H9 (cell line): ENCODE measurements at places on chromosomes 16 and 17. TPM values are rescaled to one million over a fixed set of nuclear protein-coding genes. Genes with fewer than 3 reads are reported as not detected.
A peak's percentile ranks its signal among the peaks of the same experiment; 100 is the strongest.

GRCh38 chr17:66466840-66467367 is 164.5 kb downstream of the PRKCA start:
- DNase-seq: peak; percentile 23

DNA sequence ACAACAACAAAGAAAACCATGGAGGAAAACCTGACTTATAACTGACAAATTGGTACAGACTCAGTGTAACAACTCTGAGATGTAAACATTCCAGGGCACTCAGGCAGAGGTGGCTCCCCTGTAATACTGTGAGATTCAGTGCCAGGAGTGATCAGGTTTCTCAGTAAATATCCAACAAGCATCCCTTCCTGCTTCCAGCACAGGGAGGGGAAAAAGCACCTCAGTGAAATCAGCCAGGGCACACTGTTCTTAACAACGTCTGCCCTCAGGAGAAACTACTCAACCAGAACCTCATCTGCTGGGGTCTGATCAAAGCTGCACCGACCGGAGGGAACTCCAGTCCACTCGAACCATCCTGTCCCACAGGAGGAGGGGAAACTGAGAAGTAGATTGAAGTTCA is 52.3 kb downstream of the AMFR start:
- no peak for DNase-seq

DNA sequence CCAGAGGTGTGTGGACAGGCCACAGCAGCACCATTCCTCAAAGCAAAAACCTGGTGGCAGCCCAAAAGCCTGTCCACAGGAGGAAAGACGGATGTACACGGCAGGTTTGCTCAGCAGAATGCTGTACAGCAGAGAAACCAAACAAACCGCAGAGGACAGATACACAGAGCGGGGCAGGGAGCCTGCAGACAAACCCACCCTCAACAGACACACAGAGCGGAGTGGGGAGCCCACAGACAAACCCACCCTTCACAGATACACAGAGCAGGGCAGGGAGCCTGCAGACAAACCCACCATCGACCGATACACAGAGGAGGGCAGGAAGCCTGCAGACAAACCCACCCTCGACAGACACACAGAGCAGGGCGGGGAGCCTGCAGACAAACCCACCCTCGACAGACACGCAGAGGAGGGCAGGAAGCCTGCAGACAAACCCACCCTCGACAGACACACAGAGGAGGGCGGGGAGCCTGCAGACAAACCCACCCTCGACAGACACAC is 53.0 kb upstream of the METRNL start:
- no peak for DNase-seq

- peak; percentile 57 for DNase-seq
Observed at GRCh38 chr17:81337476-81337879, 42.4 kb upstream of the SLC38A10 start.

DNA sequence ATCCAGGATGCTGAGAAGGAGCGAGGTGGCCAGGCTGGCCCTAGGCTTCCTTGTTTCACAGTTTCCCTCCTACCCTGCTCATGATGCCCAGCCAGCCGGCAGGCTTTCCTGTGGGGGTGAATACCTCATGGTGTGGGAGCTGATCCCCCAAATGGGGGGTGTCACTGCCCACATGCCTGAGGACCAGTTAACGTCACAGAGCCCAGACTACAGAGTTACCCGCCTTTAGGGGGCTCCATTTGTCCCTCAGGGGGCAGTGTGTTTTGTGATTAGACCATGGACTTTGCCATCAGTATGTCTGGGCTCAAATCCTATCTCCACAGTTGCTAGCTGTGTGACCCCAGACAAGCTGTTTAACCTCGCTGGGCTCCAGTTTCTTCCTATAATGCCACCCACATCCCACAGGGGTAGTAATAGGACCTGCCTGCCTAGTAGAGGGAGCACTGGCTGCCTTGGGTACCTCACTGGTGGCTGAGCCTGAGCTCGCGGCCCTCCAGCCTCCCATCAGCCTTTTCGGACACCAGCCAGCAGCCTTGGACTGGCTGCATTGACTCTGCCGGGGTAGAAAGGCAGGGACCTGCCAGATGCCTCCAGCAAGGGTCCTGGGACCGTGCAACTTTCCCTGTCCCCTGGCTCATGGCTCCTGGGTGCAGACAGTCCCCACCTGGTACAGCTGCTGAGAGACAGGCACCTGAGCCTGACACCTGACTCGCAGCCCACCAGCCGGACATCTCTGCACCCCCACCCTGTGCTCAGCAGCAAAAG is 87.5 kb upstream of the GSE1 start:
- DNase-seq: no peak

DNA sequence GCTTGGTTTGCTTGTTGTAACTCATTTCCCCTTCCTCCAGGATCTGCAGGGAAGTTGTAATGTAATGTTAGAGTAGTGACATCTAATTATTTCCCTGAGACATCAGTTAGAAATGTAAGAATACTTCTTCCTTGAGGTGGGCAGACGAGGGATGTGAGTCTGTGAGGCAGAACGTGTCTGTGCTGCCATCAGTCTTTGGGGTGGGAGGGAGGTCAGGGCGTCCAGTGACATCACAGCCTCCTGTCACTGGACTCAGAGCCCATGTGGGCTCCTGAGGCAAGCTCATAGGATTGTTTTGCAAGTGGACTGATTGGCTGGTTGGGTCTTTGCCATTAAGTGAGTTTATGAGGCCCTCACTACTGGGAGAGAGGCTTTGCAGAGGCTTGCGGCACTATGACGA is 188.8 kb downstream of the CCDC182 start:
- DNase-seq: no peak

GRCh38 chr17:63203652-63204051 is 237.6 kb downstream of the TANC2 start:
- DNase-seq: no peak

Gene PITPNM3
- 2.7 and 3.4 TPM in 2 replicates for total RNA-seq

Gene CDRT15
- not detected in 2 replicates for total RNA-seq

Gene BTBD17
- 0.31 and 0.33 TPM in 2 replicates for total RNA-seq

Gene SLC47A2
- not detected in 2 replicates for total RNA-seq

DNA sequence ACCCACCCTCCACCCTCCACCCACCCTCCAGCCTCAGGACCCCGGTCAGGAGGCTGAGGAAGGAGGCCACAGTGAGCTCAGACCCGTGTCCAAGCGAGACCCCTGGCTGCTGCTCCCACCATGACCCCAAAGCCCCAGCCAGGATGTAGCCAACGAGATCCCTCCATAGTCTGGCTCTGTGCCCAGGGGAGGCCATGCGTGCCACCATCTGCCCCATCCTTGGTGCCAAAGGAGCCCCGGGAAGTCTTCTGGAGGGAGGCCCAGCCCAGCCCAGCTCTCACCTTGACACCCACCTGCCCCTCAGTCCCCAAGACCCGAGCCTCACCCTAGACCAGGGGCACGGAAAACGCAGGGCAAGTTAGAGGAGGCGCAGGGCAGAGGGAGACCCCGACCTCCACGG is 34.2 kb downstream of the PIEZO1 start:
- no peak for DNase-seq

Gene UTS2R
- 0.75 and 0.94 TPM in 2 replicates for total RNA-seq

Gene CD300LB
- not detected in 2 replicates for total RNA-seq

DNA sequence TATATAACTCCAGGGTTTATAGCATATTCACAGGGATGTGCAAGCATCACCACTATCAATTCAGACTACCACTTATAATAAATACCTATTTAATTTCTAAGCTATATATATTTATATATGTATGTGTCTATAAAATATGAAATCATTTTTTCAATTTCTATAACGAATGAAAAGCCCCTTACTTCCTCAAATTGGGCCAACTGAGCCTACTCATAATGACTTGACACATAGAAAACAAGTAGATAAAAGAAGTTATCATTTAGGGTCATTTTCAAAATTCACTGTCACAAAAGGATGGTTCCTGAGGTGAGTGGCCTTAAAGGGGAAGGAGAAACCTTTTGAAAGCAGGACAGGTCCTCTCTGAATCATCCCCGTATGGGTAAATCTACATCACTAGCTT is 114.1 kb downstream of the ADCY9 start:
- no peak for DNase-seq

Gene CTRB1
- not detected in 2 replicates for total RNA-seq

DNA sequence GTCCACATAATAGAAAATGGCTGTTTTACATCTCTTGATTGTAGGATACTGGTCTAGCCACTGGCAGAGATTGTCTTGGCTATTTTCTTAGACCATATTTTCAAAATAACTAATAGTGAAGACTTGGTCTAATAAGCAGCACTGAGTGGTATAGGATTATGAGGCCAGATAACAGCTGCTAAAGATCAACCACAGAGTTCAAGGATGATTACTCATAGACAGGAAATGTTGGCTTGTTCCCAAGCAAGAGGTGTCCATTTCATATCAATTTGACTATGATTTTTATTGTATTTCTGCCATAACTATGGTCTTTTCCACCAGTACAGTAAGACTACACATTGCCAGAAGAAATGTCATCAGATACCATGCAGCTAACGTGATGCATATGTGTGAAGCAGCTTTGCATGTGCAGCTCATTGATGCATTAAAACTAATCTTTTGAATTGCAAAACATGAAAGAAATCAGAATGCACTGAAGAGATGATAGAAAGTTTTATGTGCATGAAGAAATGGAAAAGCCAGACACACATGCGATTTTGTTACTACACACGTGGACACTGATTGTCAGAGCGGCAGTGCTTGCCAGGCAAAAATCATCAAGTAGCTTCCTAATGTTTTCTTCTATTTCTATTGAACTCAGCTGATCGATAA is 693.3 kb downstream of the CDH11 start:
- DNase-seq: no peak

Gene CDC27
- 71.9 and 82.5 TPM in 2 replicates for total RNA-seq

- DNase-seq: no peak
Observed at GRCh38 chr17:12769981-12770380, 19.3 kb upstream of the ARHGAP44 start.

DNA sequence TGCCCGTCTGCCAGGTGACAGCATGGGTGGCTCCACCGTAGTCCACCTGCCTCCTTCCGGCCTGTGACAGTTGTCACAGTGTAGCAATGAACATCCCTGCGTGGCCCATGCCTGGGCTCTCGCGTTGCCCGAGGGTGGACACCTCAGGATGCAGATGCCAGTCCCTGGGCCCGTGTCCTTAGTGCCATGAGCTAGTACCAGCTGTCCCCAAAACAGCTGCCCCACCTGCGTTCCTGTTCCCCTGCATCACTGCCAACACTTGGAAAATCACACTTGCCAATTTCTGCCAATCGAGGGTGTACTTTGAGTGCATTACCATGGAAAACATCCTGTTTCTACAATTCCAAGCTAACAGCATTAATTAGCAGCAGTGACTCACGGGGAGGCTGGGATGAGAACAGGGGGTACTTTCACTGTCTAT is 9.0 kb upstream of the C16orf95 start:
- no peak for DNase-seq

DNA sequence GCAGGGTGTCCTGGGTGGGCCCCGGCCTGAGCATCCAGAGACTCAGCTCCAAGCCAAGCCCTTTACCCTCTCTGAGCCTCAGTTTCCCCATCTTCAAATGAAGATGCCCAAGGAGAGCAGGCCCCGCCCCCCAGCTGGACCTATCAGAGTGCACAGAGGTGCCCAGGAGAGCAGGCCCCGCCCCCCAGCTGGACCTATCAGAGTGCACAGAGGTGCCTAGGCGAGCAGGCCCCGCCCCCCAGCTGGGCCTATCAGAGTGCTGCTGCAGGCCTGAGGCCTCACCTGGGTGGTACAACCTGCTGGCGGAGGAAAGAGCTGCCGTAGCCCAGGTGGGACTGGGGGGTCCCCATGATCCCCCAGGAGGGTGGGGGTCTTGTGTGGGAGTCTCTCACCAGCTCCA is 3.4 kb upstream of the SSTR5 start:
- DNase-seq: no peak

DNA sequence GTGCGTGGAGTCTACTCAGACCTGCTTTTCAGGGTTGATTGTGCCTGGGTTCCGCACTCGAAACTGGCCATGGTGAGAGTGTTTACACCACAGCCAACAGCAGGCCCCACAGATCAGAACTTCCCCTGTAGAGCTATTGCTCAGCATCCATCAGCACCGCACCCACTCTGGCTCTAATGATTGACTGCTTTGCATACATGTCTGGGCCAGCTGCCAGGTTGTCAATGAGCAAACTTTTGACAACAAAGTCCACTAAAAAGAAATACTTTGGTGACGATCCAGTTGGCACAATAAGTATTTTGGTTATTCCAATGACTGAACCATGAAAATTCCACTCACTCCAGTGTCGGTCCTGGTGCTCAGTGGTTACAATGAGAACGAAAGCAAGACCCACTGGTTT is 190.7 kb downstream of the FOXL1 start:
- DNase-seq: no peak

GRCh38 chr17:1969712-1970111 is 55.4 kb downstream of the RTN4RL1 start:
- DNase-seq: no peak

- peak; percentile 88 for DNase-seq
Observed at GRCh38 chr17:74770498-74771318, 5.4 kb downstream of the NAT9 start.

Gene MYH10
- 251 and 256 TPM in 2 replicates for total RNA-seq

DNA sequence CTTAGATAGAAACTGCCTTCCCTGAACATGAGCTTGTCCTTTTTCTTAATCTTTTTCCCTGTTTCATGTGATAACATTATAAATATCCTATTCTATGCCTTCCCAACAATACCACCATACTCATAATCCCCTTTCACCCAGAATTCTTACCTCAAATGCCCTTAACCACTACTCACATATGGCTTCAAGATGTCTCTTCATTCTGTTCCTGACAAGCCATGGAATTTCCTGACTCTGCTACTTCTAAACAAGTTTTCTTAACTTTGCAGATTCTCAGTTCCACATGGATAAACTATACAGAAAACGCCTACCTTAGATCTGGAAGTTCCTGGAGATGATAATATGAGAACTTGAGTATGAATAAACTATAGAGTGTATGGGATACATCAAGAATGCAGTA is 1217.8 kb downstream of the CDH8 start:
- no peak for DNase-seq

GRCh38 chr16:75620326-75621169 is 2.5 kb downstream of the ADAT1 start:
- no peak for DNase-seq

DNA sequence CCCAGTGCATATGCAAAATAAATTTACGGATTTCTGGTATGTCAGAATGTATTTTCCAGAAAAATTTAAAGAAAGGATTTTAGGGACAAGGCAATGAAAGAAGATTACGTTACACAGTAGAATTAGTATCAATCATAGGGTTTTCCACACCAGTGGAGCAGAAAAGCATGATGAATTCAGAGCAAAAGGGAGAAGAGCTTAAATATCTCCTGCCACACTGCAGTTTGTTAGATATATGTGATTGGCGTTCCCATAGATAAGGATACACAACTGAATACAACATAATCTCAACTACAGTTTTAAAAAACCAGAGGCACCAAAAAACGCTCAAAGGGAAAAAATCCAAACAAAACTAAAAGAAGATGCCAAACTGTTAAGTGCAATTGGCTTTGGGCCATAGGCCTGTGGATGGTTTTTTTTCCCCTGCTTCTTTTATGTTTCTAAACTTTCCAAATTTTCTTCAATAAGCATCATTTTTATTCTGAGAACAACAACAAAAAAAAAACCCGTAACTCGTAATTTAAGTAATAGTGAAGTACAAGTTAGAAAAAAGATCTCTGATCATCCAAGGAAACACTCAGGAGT is 22.3 kb downstream of the MARF1 start:
- no peak for DNase-seq

Gene EVPL
- 0.48 and 0.53 TPM in 2 replicates for total RNA-seq
